ENCODE measurements at places on chromosomes 2 and 18. TPM values are rescaled to one million over a fixed set of nuclear protein-coding genes. Genes with fewer than 3 reads are reported as not detected.

DNA sequence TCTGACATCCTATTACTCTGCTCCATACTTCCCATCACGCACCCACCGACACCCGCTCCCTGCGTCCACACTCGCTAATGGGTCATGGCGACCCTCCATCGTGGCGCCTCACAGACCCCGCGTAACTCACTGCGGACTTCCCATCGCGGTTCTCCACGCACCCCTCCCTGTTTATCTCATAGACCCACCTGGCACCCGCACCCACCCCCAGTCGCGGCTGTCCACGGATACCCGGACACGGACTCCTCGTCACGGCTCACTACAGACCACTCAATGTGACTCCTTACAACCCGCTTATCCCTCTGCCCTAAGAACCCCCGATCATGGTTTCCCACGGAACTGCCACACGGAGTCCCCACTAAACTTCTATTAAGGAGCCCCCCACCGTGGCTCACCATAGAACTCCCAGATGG, 458 bp downstream of the CXXC1 start:
- no peak for DNase-seq

CYS1 gene
- polyA plus RNA-seq, result 15.6 TPM

- DNase-seq, result no peak
Measured at GRCh38 chr2:236600892-236601291, 31.3 kb downstream of the ACKR3 start.

- DNase-seq, result no peak
Measured at GRCh38 chr2:11535899-11536344, 2.1 kb downstream of the GREB1 start.

GRCh38 chr2:63347361-63347760, 240.9 kb downstream of the WDPCP start:
- no peak for DNase-seq
